Renal cortical epithelial cell (primary cell): ENCODE measurements at places on chromosomes 7 and 10. TPM values are rescaled to one million over a fixed set of nuclear protein-coding genes. Genes with fewer than 3 reads are reported as not detected.

GRCh38 chr10:20446561-20447193, 450.4 kb downstream of the NEBL start:
- DNase-seq = no peak

DNA sequence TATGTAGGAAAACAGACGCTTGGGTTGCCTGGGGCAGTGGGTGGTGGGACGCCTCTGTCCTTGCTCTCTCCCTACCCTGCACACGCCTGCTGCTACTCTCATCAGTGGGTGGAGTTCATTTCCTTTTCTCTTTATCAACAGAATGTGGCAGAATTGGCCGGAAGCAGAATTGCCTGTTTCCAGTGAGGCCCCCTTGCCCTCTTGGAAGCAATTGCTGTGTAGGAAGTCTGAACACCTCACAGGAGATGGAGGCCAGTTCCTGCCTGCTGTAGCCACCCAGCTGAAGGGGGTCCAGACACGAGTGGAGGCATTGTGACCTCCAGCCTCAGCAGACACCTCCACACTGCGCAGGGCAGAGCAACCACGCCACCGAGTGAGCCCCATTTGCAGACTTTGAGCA, 331.6 kb upstream of the ZNF32 start:
- no peak for DNase-seq

Gene FAM25C
- not detected in 2 replicates for total RNA-seq

Gene KIN
- 7.1 and 7.6 TPM in 2 replicates for total RNA-seq

Gene PDE1C
- total RNA-seq = 2.3 and 6.1 TPM in 2 replicates

Gene IFIT1B
- total RNA-seq = not detected in 2 replicates
